ENCODE measurements at places on chromosomes 7 and 10. TPM values are rescaled to one million over a fixed set of nuclear protein-coding genes. Genes with fewer than 3 reads are reported as not detected.

GRCh38 chr7:124701955-124702354 lies 63.6 kb downstream of the GPR37 start:
- no peak for DNase-seq

GRCh38 chr7:56199639-56200038 lies 83.4 kb upstream of the NUPR2 start:
- no peak for DNase-seq

- DNase-seq: no peak
Observed at GRCh38 chr7:41735206-41735605, 32.3 kb upstream of the INHBA start.

GRCh38 chr10:67804395-67804678 lies 33.7 kb downstream of the DNAJC12 start:
- DNase-seq: no peak

Gene COL17A1
- total RNA-seq: 14.2 TPM

Gene NEUROG3
- not detected for total RNA-seq

Gene CALML5
- not detected for total RNA-seq

GRCh38 chr7:137324796-137325696 lies 18.5 kb downstream of the PTN start:
- DNase-seq: no peak

DNA sequence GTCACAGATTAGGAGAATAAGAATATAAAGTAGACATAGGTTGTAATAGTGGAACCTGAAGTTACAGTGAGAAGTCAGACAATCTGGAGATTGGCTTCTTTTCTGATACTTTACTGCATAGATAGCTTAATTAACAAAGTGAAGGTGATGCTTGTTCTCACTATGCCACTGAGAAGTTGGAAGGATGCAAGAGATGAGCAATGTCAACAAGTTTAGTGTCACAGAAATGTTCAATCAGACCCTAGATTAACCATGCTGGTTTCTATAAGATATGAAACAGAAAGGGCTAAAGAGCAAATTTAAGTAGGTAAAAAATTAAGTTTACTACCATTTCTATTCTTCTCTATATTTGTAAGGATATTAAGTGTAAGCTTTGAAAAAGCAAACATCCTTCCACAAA lies 838.6 kb upstream of the SORCS1 start:
- DNase-seq: no peak

DNA sequence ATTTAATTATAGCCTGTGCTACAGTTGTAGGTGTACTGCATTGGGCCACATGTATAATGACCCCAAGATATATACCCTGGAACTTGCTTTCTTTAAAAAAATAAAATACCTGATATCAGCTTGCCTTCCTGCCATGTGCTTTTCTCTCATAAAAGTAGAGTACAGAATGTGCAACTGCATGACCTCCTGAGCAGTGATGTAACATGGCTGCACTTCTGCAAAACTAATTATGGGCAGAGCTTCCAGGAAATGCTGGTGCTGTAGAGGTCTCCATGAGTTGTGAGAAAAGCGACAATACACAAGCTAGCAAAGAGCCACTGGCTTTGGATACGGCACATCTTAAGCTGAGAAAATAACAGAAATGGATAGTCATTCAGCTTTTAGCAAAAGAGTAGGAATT lies 6.5 kb upstream of the ERLIN1 start:
- DNase-seq: no peak

All from HT1080 (cell line).